Mammary epithelial cell (primary cell): ENCODE measurements at places on chromosomes 1 and 21. TPM values are rescaled to one million over a fixed set of nuclear protein-coding genes. Genes with fewer than 3 reads are reported as not detected.
A peak's percentile ranks its signal among the peaks of the same experiment; 100 is the strongest.

DNA sequence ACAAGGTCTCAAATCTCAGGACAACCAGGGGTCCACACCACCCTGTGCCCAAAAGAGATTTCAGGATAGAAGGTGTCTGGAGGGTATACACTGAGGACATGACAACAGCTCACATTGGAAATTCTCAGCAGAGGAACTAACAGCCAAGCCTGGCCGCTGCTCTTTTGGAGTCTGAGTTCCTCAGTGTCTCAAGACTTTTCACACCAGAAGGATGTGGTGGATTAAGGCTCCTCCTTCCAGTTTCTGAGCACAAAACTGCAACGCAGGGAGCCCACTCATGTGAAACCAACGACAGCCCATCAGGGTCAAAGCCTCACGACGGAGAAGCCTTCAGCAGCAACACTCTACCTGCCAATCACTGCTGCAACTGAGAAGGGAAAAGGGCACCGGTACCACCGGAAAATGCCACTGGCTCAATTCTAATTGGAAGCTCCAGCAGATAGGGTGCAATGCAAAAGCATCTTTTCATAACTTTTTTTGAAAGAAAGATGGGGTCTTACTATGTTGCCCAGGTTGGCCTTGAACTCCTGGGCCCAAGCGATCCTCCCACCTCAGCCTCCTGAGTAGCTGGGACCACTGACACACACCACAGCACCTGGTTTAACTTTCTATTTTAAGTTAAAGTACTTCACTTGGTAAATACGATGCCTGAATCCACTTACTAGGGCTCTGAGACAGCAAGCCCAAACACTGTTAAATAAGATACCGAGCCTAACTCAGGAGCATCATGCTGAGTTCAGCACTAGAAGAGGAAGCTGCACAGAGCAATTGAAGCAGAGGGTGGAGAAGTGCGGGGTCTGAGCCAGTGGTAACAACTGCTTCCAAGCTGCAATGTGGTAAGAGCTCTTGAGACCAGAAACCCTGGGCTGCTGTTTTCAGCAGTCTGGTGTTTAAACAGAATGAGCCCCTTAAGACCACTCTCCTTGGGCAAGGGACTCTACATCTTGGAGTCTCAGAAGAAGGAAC, 7.8 kb downstream of the CAPZB start:
- DNase-seq, result no peak

Gene VWA5B1
- not detected for polyA plus RNA-seq

DNA sequence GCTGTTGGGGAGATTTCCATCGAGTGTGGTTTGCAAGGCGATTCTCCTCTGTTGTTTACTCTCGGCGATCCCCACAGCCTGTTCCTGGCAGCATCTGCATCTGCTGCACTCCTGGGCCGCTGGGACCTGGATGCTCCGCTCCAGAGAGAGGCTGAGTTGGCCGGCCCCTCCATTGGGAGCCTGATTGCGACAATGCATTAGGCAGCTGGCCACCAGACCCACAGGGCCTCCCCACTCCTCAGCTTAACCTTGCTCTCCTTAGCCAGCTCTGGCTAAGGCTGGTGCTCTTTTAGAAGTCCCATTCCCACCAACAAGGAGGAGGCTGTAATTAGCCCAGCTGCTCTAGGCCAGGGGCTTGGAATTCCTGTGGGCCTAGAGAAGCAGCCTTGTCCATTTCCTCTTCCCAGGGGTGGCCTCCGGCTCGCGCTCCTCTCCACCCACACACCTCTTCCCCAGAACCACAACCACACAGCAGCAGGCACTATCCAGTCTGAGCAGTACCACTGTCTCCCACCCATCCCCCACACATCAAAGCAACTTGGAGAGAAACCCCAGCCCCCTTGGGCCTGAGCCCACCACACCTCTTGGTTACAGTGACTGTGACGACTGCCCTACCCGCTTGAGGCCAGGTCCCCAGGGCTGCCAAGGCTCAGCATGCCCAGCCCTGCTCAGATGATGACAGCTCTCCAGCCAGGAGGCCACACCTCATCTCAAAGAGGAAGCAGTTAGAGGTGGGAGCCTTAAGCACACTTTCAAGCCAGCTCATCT, 193.8 kb upstream of the EDN2 start:
- DNase-seq, result peak; percentile 79

Gene TMEM51
- polyA plus RNA-seq, result 14.9 TPM

DNA sequence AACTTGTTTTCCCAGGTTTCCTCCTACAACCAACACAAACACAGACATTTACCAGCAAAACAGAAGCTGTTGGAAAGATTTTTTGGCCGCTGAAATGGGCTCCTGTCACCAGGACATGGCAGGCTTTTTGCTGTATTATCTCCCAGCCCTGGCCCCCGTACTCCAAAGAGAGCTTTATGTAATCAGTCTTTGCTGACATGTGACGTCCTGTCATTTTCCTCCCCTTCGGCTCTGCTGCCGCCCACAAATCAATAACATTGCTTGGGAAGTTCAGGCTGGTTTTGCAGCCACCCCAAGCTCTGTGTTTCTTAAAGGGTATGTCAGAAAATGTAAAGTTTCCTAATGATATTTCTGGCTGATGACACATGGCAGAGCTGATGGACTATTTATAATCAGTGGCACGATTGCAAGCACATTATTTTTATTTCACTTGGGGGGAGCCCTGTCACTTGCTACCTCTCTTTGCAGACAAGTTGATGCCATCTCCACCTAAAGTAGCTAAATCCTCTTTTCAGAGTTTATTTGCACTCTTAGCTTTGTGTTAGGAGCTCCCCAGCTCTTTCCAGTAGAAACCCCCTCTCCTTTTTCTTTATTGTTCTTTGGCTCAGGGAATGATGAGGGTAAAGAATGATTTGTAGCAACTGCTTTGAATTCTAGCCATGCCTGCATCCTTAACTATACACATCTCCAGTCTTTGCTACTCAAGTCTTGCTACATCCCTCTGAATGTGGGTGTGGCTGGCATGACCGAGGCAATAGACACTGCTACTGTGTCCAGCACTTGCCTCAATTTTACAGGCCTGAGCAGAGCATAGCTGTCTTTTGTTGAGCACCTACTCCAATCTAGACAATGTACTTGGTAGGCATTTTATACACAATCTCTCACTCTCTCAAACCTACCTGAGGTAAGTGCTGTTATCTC, 67.3 kb downstream of the ELAVL4 start:
- no peak for DNase-seq

DNA sequence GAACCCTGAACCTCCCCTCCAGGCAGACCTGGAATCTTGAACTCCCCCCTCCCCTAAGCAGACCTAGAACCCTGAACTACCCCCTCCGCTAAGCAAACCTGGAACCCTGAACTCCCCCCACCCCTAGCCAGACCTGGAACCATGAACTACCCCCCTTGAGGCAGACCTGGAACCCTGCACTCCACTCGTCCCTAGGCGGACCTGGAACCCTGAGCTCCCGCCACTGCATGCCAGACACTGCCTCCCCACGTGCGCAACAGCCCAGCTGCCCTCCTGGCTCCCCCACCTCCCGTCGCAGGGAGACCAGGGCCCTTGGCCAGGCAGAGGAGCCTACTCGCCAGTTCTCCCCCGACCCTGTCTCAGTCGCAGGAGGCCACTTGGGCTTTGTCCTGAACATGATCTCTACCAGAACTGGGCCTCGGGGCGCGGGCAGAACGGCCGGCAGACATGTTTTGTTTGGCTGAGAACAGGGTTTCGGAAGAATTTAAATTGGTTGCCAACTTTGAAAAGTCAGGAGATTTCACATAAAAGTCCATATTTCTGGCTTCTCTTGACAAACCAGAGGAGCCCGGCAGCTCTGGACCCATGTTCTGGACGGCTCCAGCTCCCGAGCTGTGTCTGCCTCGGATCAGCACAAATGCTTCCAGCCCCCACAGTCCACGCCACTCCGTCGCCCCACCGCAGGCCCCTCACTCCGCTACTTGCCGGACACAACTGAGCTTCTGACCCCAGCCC, 9.2 kb upstream of the PLEKHG5 start:
- no peak for DNase-seq

Gene RAB4A
- polyA plus RNA-seq, result 25.9 TPM

DNA sequence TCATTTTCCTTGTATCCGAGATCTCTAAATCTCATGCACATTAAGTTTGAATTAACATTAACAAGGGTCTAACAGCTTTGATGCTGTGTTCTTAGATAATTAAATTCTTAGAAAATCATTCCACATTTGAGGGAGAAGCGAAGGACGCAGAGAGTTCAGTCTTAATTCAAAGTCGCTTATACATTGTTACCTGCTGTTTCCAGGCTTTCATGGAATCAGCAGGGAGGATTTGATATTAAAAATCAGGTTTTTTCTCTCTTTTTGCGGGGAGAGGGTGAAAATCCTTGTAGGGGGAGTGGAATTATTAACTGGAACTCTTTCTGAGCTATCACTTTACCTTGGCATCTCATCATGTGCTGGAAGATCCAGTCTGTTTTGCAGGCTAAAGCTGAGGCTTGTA, 27.7 kb upstream of the DAB1 start:
- no peak for DNase-seq

DNA sequence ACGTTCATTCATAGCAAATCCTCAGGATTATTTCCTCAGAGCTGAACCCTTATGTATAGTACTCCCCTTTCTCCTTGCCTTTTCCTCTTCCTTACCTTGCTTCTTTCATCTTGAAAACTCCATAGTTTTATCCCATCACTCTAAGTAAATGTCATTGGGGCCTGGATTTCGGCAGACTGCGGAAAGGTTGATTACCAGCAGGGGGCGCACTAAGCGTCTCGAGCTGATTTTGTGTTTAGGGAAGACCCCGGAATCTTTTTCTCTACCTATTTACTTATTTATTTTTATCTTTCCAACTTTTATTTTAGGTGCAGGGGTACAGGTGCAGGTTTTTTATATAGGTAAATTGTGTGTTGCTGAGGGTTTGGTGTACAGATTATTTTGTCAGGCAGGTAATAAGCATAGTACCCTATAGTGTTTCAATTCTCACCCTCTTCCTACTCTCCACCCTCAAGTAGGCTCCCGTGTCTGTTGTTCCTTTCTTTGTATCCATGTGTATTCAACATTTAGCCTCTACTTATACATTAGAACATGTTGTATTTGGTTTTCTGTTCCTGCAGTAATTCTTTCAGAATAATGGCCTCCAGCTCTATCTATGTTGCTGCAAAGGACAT, 11.4 kb upstream of the MTARC1 start:
- peak; percentile 17 for DNase-seq

DNA sequence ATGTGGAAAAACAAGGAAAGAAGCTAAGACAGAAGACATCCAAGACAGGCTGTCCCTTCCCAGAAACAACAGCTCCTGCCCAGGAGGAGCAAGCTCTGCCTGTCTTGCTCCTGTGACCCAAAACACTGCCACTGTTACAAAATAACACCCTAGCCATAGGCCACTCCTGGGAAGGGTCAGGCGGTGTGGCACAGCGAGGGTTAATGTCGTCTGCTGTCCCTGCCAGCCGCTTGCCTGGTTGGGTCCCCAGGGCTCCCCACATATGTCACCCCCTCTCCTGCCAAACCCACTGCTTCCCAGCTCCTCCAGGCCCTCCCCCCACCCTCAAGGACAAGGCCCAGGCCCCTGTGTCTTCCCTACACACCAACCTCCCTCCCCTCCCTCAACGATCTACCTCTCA, 3.9 kb upstream of the NHLH1 start:
- DNase-seq, result no peak

- DNase-seq, result no peak
These were observed 40.4 kb downstream of the ITPKB start for GRCh38 chr1:226698659-226699058.

Gene AGRN
- 117 TPM for polyA plus RNA-seq

GRCh38 chr1:6206520-6206855, 569 bp downstream of the RNF207 start:
- DNase-seq, result no peak

- no peak for DNase-seq
These were observed 12.4 kb downstream of the RUNX1 start for GRCh38 chr21:35036465-35037383.

DNA sequence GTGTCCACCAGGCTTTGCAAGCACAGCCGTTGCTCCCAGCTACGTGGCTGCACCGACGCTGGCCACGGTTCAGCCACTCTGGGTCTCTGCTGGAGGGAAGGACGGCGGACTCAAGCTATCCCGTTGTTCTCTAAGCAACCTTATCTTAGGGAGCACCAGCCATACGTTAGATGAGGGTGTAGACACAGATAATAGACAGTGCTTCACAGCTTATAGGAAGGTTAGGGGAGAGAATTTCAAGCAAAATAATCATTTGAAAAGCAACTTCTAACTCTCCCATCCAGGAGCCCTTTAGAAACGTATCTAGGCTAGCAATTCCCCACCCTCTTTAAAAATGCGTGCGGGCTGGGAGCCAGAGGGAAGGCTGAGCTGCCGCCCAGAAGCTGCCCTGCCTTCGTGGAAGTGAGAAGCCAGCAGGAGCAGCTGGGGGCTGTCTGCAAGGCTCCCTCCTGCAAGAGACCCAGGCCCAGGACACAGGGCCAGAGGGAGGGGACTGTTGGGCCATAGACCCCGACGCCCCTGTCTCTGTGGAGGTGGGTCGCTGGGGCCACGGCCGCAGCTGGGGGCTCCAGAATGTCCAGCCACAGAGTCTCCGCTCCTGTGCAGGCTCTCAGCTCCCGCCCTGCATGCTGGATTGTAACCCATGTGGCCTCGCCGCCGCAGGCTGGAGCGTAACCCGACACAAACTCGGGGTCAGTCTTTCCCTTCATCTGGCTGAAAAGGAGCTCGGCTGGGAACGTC, 31.2 kb upstream of the COL6A2 start:
- DNase-seq, result no peak

DNA sequence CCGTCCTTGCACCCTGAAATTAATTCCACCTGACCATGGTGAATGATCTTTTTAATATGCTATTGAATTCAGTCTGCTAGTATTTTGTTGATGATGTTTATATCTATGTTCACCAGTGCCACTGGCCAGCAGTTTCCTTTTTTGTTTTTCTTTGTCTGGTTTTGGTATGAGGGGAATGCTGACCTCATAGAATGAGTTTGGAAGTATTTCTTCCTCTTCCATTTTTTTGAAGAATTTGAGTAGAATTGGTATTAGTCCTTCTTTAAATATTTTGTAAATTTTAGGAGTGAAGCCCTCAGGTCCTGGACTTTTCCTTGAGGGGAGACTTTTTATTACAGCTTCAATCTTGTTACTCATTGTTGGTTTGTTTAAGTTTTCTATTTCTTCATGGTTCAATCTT, 231.6 kb downstream of the MRPL39 start:
- DNase-seq, result no peak

Gene ADGRL4
- polyA plus RNA-seq, result not detected

GRCh38 chr1:9643351-9644256, 7.9 kb upstream of the PIK3CD start:
- DNase-seq, result no peak

Gene ADCY10
- 0.02 TPM for polyA plus RNA-seq

GRCh38 chr21:20591284-20591683, 406.9 kb upstream of the NCAM2 start:
- DNase-seq, result peak; percentile 6
